ENCODE measurements at places on chromosomes 7 and 10.

GRCh38 chr7:143388491-143389101, 7.5 kb downstream of the ZYX start:
- no peak for DNase-seq

DNA sequence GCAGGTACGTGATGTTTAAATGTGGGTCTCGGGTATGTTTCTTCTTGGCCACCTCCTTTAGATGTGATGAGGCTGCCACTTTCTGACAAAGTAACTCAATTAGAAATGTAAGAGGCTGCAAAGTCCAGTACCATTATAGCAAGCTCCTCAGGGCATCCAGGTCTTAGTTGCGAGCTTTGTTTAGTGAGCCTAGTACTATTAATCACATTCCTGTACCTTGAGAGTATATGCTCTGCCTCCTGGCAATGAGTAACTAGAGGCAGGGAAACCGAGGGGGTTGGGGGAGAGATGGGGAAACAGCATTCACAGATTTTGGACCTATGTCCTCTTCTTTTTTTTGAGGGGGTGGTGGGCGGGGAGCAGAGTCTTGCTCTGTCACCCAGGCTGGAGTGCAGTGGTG, 131.8 kb downstream of the GFRA1 start:
- DNase-seq: no peak

GRCh38 chr10:7718685-7719084, 15.6 kb downstream of the ITIH2 start:
- DNase-seq: no peak

DNA sequence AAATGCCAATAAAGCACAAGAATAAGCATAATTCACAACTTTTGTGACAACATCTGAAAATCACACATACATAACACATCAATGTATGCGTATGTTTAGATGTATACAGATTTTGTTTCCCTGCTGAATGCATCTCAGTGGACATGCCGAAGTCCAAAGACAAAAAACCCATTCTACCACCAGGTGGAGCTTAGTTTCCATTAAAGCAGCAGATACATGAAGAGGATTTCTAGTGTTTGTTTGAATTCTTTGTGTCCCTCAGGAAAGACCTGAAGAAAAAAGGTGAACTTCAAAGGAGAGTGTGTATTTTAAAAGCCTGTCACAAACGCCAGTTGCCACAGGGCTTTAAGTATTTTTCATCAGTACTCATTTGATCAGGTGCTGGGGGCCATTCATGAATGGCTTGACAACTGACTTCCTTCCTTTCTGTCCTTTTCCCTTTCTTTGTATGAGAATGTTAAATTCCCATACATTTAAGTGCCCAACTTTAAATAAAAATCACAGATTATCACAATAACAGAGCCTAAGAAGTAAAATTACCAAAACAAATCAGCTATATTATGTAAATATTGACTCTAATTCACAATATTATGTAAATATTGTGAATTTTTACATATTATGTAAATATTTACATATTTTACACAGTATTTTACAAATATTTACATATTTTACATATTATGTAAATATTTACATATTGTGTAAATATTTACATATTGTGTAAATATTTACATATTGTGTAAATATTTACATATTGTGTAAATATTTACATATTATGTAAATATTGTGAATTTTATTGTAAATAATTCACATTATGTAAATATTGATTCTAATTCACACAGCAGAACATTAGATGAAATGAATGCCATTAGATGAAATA, 343.0 kb downstream of the CRPPA start:
- no peak for DNase-seq

GRCh38 chr7:136887317-136887716, 18.9 kb downstream of the CHRM2 start:
- no peak for DNase-seq

DNA sequence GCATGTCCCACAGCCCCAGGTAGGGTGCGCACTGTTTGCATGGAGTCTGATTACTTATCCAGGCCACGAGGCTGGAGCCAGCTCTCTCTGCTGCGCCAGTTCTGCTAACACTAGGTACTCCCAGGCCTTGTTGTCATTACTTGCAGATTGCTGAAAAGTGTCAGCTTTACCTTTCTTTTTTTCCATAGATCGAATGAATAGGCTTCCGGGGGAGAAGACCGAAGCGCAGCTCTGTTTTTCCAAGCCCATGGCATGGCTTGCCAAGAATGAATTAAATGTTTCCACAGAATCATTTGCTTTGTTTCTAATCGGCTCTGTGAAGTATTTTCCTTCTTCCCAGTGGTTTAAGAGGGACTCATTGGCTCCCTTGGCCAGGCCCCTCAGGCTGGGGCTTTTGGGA, 285.8 kb downstream of the BMPER start:
- no peak for DNase-seq

GRCh38 chr7:28908775-28909174, 49.4 kb downstream of the TRIL start:
- no peak for DNase-seq

GRCh38 chr10:50636618-50637579, 13.1 kb upstream of the SGMS1 start:
- no peak for DNase-seq

GRCh38 chr10:49478819-49479218, 60.1 kb downstream of the ERCC6 start:
- DNase-seq: no peak

- no peak for DNase-seq
Measured at GRCh38 chr10:78229489-78229888, 195.8 kb downstream of the RPS24 start.

DNA sequence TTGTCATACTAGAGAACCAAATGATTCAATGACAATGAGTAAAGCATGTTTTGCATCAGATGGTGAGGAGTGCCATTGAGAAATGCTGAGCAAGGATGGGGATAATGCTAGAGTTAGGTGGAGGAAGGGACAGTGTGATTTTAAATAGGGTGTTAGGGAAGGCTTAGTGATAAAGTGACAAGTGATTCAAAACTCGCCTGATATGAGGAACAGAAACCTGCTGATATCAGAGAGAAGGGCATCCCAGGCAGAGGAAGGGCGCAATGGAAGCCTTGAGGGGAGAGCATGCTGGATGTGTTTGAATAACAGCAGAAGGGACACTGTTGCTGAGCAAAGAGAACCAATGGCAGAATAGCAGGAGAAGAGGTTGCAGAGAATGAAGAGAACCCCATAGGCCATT, 196.2 kb downstream of the NRG3 start:
- DNase-seq: no peak

DNA sequence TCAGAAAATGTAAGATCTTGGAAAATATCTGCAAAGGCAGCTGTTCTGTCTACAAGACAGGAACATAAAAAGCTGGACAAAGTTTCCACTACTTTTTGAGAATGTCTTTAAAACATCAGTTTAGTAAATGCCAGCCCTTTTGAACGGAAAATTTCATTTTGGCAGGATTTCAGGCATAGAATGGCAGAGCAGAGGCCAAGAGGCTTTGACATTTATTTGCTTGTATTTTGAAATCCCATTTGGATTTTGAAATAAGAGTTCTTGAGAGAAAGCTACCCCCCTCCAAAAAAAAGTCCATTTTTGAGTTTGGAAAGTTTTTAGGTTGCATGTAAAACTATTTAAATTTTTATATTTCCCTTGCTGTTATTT, 3.1 kb upstream of the ETV1 start:
- no peak for DNase-seq

GRCh38 chr7:38629651-38630510, 1.3 kb downstream of the AMPH start:
- no peak for DNase-seq

GRCh38 chr7:121530227-121531174, 134.4 kb upstream of the FAM3C start:
- no peak for DNase-seq

GRCh38 chr7:149666360-149666945, 106.9 kb downstream of the ZNF467 start:
- DNase-seq: no peak

- DNase-seq: no peak
Measured at GRCh38 chr7:133983685-133984419, 143.3 kb upstream of the LRGUK start.

DNA sequence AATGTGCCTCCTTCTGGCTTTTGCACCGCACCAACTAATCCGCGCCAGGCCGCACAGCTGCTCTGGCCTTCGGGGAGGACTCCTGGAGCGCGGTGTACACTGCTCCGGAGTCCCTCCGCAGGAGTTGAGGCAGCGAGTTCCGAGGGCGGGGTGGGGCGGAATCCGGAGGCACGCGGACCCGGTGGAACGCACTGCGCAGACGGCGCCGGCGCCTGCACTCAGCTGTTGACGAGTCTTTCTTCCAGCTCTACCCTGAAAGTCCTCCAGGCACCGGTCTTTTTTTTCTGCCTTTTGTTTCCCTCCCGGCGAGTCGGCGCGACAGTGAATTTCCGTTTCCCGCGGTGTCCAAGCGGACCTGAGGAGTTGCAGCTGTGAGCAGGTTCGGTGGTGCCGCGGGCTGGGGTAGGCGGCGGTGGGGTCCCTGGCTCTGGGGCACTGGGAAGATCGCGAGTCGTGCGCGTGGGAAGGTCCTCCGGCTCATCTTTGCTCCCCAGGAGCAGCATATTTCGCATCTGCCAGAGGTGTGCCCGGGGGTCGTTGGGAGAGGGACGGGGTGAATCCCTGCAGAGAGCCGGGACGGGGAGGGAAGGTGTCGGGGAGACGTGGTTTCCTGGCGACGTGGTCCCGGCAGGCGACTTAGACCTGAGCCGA, 44.1 kb downstream of the SFTPD start:
- DNase-seq: peak; percentile 7

- peak; percentile 36 for DNase-seq
Measured at GRCh38 chr7:142853739-142854371, 1.0 kb upstream of the EPHB6 start.

GRCh38 chr10:99682752-99683151, 23.4 kb downstream of the ENTPD7 start:
- DNase-seq: no peak

GRCh38 chr7:1919539-1920265, 249.6 kb downstream of the ELFN1 start:
- no peak for DNase-seq

DNA sequence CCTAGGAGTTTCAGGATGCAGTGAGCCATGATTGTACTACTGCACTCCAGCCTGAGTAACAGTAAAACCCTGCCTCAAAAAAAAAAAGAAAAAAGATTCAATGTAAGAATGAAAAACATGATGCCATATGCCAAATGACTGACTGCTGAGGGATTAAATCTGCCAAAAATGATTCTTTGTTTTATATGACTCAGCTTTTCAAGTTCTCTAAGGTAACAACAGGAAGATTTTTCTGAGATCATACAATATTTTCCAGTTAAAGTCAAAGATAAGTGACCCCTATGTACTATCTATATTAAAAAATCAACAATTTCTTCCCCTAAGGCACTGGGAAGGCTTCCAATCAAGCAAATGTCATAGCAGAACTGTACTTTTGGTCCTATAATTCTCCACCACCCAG, 271.2 kb upstream of the IMMP2L start:
- no peak for DNase-seq

GRCh38 chr7:84196084-84196503, 1.5 kb upstream of the SEMA3A start:
- DNase-seq: no peak

DNA sequence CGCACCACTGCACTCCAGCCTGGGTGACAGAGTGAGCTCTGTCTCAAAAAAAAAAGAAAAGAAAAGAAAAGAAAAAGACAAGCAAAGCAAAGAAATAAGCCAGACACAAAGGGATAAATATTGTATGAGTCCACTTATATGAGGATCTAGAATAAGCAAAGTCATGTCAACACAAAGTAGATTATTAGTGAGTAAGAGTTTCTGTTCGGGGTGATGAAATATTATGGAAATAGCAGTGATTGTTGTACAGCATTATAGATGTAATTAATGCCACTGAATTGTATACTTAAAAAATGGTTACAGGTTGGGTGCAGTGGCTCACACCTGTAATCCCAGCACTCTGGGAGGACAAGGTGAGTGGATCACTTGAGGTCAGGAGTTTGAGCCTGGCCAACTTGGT, 83.2 kb downstream of the HIP1 start:
- DNase-seq: no peak

GRCh38 chr7:132130497-132130896, 445.8 kb downstream of the PLXNA4 start:
- DNase-seq: no peak

- no peak for DNase-seq
Measured at GRCh38 chr10:102670871-102671434, 26.7 kb downstream of the TRIM8 start.

- no peak for DNase-seq
Measured at GRCh38 chr7:4066626-4067475, 615.2 kb upstream of the FOXK1 start.

DNA sequence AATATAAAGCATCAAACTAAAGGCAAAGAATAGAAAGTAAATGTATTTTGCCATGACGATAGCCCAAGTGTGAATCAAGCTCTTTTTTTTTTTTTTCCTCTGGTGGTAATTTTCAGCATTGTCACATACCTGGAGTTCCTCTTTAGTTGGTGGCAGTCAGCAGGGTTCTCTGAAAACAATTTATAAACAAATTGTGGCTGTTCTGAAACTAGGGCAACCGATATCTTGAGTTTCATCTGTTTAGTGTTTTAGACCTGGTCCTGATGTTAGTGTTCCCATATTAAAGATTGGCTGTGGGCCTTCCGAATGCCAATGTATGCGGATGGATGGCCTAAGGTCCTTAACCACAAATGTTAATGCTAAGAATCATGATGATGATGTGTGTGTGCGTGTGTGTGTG, 713.1 kb downstream of the GATA3 start:
- no peak for DNase-seq

- no peak for DNase-seq
Measured at GRCh38 chr7:154795014-154795413, 207.9 kb downstream of the PAXIP1 start.

DNA sequence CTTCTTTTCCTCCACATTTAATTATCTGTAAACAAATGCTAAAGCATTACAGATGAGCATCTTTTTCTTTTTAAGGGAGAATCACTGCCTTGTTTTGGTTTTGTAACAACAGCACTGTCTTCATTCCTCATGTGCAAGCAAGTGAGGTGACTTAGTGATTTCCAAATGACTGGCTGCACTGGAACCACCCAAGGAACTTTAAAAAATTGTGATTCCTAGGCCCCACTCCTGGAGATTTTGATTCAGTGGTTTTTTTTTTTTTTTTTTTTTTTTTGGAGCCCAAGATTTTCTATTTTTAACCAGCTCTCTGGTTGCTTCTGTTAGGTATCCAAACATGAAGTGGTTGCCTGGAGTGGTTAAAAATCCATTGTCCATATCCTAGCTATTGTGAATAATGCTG, 176.2 kb downstream of the LRMDA start:
- no peak for DNase-seq

DNA sequence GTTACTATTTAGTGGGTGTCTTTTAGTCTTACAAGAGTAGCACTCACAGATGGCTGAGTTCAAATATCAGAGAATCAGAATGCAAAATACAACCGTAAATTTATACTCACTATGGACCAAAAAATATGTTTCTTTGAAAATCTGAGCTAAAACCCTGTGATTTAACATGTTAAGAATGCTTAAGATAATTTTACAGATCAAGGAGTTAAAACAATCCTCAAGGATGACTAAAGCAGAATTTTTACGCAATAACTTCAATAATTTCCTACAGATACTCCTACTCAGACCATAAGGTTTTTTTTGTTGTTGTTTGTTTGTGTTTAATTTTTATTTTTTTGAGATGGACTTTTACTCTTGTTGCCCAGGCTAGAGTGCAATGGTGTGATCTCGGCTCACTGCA, 47.9 kb upstream of the CCDC6 start:
- no peak for DNase-seq

- DNase-seq: no peak
Measured at GRCh38 chr10:71223347-71224058, 11.1 kb downstream of the UNC5B start.

GRCh38 chr7:157897681-157898080, 560.9 kb downstream of the DNAJB6 start:
- DNase-seq: no peak

Data from T follicular helper cell (primary cell).